ENCODE measurements at places on chromosomes 4 and X. TPM values are rescaled to one million over a fixed set of nuclear protein-coding genes. Genes with fewer than 3 reads are reported as not detected.
A peak's percentile ranks its signal among the peaks of the same experiment; 100 is the strongest.

DNA sequence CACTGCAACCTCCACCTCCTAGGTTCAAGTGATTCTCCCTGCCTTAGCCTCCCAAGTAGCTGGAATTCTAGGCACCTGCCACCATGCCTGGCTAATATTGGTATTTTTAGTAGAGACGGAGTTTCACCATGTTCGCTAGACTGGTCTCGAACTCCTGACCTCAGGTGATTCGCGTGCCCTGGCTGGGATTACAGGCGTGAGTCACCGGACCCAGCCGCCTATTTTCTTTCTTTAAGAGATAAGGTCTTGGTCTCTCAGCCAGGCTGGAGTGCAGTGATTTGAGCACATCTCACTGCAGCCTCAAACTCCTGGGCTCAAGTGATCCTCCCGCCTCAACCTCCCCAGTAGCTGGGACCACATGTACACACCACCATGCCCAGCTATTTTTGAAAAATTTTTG lies 166.5 kb downstream of the DHRSX start:
- DNase-seq = no peak

DNA sequence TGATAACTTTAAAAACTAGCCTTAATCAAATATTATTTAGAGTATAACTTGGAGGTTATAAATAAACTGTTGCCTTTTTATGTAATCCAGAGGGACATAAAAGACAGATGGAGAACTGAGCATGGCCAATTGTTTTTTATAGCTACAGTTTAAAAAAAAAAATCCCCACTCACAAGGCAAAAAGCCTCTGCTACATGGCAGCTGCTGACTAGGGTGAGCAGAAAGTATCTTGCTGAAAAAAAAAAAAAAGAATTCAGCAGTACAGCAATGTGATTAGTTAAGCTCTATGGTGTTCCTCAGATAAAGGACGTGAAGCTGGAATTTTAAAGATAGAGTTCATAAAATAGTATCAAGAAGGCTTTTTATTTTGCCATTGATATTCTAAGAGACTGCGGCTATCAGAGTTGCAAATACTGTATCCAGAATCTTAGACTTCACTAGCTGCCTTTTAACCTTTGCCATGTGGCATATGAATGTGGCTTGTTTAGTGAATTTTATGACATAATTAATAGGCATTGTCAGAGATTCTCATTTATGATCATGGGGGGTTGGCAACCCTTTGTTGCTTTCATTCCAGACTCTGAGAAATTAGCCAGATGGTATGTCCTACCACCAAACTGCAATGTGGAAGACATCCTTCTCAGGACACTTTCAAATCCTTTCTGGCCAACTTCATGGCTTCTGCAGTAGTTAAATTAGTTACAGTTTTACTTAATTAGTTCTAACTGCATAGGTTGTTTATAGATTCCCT lies 498.0 kb downstream of the STPG2 start:
- no peak for DNase-seq

- DNase-seq = no peak
Observed at GRCh38 chr4:26075583-26075982, 161.6 kb downstream of the SMIM20 start.

- peak; percentile 45 for DNase-seq
Observed at GRCh38 chr4:3484057-3484973, 21.2 kb downstream of the DOK7 start.

- DNase-seq = no peak
Observed at GRCh38 chr4:73713650-73714049, 26.7 kb upstream of the CXCL8 start.

- no peak for DNase-seq
Observed at GRCh38 chr4:109645874-109646710, 57.2 kb downstream of the CASP6 start.

- DNase-seq = no peak
Observed at GRCh38 chr4:53885668-53886067, 178.7 kb downstream of the CHIC2 start.

OSTC gene
- 73.7 TPM for total RNA-seq

DNAAF6 gene
- total RNA-seq = not detected

AMBN gene
- total RNA-seq = not detected
